ENCODE measurements at places on chromosomes 12 and 14.

DNA sequence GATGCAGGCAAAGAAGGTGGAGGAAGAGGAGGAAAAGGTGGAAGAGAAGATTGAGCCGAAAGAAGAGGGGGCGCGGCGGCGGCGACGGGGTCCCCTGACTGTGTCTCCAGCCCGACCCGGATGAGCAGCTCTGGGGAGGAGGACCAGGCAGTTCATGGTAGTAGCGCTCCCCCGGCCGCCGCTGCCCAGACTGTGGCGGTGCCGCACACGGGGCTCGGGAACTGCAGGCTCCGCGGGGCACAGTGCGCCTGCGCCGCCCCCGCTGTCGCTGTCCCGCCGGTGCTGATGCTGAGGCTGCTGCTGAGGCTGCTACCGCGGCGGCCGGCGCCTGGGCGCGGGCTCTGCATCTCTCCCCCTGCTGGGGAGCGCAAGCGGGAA lies at the start of gene KCNH5:
TSS of gene KCNH5 (minus strand) at position 225 of the 378 bp plus-strand sequence. CDS start 272 bp downstream, outside the sequence.
- DNase-seq = no peak

DNA sequence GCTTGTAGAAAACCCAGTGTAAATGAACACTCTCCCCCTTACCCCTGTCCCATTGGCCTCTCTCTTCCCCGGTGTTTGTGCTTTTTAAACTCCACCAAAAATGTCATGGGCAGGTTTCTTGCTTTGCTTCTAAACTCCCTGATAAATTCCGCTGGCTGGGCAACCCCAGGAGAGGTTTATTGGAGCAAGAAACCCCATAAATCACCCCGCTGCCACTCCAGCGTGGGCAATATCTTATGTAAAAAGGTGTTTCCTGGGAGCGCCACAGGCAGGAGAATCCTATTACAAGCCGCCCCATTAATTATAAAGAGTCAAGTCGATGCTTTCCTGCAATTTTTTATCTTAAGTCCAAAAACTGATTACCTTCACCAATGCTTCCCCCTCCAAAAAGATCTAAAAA lies 22.8 kb downstream of the LHX5 start:
- DNase-seq = no peak

DNA sequence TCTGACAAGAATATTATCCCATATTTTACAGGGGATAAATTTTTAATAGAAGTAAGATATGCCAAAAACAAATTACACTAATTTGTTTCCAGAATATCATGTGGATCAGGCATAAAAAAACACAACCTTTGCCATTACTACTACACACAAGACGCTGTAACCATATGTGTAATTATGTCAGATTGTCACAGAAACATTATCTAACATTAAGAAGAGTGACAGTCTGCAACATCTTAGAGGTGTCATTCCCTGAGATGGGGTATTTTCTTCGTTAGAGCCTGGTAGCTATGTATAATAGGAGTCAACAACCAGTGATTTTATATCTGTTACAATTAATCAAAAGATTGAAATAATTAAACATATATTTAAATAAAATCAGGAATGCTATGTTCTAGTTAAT lies 518.9 kb downstream of the RERGL start:
- DNase-seq = no peak

DNA sequence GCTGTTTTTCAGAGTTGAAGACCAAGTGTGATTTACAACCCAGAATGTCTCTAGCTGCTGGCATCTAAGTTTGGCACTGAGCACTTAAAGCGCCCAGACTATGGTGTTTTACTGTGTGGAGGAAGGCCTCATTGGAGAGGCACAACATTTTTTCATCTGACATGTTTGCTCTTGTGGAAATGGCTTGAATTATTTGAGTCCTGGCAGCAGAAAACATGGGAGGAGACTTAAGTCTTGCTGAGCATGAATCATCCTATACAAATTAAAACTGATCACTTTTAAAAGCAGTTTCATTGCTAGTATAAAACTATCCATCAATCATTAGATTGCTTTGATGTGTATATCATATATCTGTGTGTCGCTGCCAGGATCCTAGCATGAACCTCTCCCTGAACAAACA lies 85.9 kb upstream of the REP15 start:
- no peak for DNase-seq

DNA sequence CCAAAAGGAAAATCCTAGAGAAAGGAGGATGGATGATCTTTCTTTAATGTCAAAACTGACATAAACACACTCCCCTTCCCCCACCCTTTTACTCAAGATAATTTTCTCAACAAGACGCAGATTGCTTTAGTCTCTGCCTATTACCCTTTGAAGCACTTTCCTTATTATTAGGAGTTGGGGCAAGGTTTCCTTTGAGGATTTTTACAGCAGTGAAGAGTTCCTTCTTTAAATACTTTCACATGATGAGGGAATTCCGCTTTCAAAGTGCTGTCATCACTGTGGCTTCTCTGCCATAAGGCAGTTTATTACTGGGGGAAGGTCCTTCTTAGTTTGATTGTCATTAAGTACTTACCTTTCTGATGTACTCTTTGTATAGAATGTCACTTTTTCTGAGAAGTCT lies 172.1 kb downstream of the MSRB3 start:
- no peak for DNase-seq

GRCh38 chr14:23137813-23138535 lies 18.9 kb upstream of the CEBPE start:
- DNase-seq = no peak

GRCh38 chr14:101780390-101780789 lies 18.9 kb downstream of the PPP2R5C start:
- DNase-seq = no peak

- no peak for DNase-seq
These were observed 13.8 kb upstream of the ZFP36L1 start for GRCh38 chr14:68806526-68807147.

DNA sequence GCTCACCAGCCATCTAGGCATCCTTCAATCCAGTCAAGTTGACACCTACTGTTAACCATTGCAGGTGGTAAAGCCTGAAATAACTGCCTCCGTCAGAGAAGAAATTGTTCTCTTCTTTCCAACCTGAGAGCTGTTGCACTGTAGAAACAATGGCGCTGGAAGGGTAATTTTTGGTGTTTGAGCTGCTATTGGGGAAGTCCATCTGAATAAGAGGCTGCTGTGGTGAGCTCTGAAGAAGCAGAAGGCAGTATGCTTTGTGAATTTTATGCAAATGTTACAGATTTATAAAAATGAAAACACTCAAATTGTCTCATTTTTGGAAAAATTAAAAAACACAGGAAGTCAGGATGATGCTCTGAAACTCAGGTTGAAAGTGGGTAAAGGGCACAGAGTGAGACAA lies 60.2 kb downstream of the SNAPC1 start:
- no peak for DNase-seq

Data from T-cell (primary cell).